Right ventricle myocardium superior (tissue), 1 donor: ENCODE measurements at places on chromosomes 4 and X.

DNA sequence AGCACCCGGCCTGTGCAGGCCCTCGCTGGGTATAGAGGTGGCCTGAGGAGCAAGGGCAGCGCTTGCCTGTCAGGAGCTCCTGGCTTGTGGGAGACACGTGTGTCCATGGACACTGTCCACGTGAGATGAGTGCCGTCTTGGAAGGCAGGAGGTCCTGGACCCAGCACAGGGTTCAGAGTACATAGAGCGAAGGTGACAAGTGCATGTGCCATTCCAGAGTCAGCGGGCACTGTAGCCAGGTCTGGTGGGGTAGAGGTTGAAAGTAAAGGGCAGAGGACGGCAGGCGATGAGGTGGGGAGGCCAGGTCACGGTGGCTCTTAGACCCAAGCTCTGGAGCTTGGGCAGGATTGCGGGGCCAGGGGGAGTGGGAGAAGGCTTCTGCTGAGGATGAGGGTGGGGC lies 28.4 kb upstream of the TADA2B start:
- no peak for DNase-seq

GRCh38 chr4:116544946-116545345 lies 540.4 kb downstream of the TRAM1L1 start:
- DNase-seq: no peak

DNA sequence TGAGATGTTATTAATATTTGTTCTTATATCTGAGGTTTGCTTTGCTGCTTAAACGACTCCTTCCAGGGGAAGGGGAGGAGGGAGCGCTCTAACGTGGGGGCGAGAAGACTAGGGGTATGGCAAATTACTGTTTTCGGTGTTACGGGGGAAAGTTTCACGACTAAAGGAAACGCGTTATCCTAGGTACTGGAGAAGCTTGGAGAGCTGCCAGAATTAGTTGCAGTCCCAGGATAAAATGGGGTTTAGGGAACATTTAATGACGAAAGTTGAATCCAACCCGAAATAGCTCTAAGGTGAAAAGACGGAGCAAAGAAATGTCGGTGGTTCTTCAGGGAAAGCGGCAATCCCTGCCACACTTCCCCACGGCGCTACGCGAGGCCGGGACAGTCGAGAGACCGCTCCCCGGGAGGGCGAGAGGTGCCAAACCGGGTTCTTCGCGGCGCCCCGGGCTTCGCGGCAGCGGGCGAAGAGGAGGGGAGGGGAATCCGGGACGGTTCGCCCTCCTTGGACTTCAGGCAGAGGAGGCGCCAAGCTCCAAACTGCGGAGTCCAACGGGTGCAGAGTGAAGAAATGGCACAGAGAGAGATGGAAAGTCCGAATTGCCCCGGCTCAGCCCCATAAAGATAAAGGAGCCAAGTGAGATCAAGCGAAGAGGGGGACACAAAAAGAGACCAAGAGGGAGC lies 724 bp downstream of the THOC2 start:
- DNase-seq: peak; percentile 37

DNA sequence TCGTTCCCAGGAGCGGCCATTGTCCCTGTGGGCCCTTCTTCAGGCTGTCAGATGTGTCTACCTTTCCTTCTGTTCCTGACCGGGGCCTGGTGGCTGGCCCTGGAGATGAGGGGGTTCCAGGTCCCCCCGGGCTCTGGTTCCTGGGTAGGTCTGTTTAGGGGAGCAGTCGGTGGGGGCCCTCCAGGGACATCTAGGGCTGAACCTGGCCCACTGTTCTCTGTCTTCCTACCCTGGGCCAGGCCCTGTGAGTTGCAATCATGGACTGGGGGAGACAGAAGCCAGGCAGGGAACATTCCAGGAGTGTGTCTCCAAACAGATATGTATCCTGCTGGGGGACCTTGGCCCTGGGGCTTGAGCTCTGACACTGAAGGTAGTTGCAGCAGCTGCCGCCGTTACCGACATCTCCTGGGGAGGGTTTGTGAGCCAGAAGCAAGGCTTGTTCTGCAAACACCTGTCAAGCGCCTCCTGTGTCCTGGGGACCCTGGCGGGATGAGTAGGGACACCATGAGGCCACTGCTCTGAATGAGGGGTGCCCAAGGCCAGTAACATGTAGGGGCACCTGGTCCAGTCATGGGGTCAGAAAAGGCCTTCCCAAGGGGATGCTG lies 49.5 kb upstream of the ADRA2C start:
- DNase-seq: peak; percentile 7

GRCh38 chrX:97372001-97372766 lies 488.5 kb downstream of the RPA4 start:
- no peak for DNase-seq

GRCh38 chr4:186740822-186741221 lies 17.2 kb upstream of the FAT1 start:
- DNase-seq: no peak

DNA sequence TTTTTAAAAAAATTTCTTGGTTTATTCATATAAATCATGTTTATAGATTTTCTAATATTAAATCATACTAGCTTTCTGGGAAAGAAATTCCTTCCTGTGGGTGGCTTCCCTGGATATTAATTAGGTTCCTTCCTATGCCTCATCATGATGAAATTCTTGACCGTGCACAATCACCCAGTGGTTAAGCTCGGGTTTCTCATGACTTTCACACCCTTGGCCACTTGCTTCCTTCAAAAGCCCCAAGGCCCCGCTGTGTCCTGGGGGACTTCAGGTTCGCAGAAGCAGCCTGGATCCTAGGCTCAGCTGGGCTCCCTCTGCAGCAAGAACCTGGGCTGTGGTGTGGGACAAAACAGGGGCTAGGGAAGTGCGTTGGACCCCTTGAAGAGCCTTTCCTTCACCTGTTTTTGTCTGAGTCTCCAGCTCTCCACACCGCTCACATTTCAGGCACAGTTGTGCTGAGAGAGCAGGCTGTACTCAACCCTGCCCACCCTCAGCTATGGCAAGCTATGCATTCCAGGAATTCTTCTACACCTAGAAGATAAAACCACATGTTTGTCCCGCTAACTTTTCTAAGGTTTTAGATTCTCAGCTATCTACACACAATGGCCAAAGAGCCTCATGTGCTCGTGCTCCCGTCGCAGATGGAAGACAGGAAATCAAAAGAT lies 48.9 kb upstream of the TMSB15B start:
- DNase-seq: no peak

DNA sequence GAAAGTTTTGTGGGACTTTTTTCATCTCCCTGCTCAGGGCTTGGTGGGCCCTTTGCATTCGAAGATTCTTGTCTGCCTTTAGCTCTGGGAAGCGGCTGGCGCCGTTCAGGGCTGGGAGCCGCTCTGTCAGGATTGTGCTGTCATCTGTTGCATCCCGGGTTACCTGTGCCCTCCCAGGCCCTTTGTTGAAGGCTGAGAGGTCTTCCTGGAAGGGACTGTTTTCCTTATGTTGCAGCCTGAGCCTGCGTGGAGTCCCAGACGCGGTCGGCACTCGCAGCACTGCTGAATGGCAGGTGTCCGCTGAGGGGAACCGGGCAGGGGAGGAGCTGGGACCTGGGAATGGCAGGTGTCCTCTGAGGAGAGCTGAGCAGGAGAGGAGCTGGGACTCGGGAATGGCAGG lies 15.9 kb downstream of the RGS12 start:
- DNase-seq: peak; percentile 14

DNA sequence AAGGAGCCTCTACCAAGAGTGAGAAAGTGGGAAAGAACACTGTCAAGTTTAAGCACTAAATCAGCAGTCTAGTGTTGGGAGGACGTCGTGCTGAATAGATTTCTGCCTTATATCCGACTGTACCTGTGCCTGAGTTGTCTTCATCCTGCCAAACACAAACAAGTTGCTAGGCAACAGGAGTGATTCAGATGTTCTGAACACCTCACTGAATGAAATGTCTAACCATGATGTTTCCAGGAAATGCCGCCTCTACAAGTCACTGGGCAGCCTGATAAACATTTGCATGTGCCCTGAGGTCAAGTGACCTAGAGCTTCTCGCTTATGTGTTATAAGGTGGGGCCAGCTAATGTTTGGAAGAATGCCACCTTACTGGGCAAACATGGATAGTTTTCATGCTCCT lies 37.9 kb downstream of the SGMS2 start:
- DNase-seq: no peak

DNA sequence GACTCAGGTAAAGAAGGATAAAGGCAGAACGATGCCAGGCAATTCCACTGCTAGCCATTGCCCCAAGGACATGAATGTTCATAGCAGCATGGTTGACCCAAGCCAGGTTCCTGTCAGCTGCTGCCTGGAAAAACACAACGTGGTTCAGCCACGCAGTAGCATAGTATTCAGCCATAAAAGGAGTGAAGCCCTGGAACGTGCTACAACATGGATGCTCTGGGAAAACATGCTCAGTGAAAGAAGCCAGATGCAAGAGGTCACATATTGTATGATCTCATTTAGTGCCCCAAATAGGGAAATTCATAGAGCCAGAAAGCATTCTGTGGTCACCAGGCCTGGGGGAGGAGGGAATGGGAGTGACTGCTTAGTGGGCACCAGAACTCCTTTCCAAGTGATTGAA lies 129.8 kb downstream of the GPR143 start:
- DNase-seq: no peak

- no peak for DNase-seq
Observed at GRCh38 chrX:24553011-24553410, 87.9 kb downstream of the PDK3 start.

DNA sequence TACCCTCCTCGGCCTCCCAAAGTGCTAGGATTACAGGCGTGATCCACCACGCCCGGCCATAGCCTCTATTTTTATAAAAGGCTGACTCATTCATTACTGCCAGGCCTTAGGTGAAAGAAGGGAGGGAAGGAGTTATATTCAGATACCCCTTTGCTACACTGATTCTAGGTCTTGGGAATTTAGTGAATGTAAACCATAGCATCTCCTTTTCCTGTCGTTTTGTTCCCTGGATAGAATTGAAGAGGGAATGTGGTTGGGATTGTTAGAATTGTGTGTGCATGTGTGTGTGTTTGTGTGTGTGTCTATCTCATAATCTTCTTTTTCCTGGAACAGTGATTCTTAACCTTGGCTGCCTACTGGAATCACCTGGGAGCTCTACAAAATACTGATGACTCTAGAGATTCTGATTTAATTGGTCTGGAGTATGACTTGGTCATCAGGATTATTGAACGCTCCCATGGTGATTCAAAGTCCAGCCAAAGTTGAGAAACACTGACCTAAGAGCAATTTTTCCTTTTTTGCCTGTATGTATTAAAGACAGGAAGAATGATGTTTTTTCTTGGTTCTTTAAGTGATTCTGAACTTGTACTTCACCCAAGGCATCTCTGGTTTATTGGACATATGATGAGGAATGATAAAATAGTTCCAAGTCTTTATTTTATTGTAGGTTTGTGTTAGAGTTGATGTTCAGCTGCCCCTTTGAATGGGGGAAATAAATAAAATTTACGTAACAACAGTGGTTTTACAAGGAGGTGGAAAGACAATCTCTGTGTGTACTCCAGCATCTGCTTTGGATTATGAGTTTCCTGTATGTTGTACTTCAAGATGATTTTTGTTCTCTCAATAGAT lies 37.0 kb downstream of the NAP1L5 start:
- no peak for DNase-seq

DNA sequence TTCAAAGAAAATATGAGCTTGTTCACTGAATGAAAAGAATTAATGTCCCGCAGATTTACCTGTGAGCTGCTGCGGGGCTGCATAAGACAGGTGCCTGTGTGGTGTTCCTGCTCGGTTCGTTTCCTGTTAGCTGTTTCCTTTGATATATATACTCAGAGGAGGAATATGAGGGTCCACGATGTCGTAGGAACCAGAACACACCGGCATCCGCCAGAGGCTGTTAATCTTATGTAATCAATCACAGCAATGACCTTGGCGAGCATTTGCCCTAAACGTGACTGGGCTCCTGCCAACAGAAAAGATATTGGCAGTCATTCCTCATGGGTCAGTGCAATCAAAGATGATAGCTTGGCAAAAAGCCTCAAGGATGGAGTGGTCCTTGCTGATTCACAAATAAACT lies 260.1 kb downstream of the EVC2 start:
- no peak for DNase-seq

- DNase-seq: no peak
Observed at GRCh38 chr4:39825741-39826231, 127.8 kb downstream of the UBE2K start.

DNA sequence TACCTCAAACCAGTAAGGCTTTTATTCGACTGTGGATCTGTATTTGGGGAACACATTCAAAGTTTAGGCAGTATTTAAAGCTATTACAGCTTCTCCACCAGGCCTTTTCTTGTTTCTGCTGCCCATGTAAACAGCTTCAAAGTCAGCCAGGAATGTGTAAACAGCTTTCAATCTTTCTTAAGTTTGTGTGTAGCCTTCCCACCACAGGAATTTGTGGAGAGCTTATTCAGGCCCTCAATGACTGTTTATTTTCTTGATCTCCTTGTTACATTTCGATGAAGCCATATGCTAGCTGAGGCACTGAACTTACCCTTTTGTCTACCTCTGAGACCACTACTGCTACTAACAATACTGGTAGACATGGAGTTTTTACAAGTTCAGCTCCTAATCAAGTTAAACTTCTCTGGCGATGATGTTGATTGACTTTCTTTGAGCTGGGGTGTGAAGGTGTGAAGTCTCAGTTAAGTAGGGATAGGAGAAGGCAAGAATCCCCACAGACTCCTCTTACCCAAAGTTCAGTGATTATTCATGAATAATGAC lies 72.6 kb downstream of the NWD2 start:
- DNase-seq: no peak

DNA sequence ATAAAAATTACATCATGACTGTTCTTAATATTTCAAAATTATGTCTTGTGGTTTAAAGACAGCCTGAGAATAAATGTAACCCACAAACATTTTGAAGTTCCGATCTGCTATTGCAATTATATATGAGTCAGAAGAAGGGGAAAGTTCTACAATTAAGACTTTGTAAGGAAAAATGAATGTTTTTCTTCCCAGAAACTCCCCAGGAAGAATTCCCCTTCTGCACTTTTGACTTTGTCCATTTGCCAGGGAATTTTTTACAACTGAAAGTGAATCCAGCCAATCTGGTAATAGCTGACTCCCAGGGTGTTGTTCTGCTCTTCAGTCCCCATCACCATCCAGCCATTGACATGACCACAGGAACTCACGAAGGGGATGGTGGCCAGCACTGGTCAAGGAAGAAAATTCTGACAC lies 61.6 kb upstream of the NOCT start:
- DNase-seq: no peak

- DNase-seq: no peak
Observed at GRCh38 chr4:73801692-73802091, 34.8 kb upstream of the CXCL6 start.

DNA sequence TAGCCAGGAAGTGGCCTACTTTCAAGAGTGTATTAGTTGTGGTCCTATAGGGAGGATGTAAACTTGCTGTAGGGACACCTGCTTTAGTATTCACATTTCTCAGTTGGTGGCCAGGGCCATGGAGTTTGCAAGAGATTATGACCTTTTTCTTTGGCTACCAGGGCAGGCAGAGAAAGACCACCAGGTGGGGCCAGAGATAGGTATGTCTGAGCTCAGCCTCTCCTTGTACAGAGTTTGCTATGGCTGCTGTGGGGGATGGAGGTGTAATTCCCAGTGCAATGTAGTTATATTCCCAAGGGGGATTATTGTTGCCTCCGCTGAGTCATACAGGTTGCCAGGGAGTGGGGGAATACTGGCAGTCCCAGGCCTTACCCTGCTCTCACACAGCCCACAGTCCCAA lies 26.3 kb upstream of the DACH2 start:
- no peak for DNase-seq
